ENCODE measurements at places on chromosomes 5 and 9.
A peak's percentile ranks its signal among the peaks of the same experiment; 100 is the strongest.

GRCh38 chr5:90571147-90571773 is 12.7 kb downstream of the ADGRV1 start:
- DNase-seq = no peak

DNA sequence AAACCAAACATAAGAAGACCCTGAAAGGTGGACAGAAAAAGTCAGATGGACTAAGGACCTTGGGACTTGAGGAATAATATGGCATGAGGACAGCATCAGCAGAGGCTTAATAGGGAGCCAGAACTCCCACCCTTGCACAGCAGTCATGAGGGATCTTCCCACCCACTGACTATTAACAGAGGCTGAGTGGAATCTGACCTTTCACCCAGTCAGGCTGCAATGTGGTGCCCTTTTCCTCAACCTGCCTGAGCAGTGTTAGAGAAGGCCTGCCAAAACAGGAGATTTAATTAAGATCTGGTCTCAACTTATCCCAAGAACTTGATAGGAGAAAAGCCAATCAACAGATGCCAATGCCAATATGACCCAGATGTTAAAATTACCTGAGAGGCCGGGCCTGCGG is 481.9 kb downstream of the KDM4C start:
- no peak for DNase-seq

DNA sequence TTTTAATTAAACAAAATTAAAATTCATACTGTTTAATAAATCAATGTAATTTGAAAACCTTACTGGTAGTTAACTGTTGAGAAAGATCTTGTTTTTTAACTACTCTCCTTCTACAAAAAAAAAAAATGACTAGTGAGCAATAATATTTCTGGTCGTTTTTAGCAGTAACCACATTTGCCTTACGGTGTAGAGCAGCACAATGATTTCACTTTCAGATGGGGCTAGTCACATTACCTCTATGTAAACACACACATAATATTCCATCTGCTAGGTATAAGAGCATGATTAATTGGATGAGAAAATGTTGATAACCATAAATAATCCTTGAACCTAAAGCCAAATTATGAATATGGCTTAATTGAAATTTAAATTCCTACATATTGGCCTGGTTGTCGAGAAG is 198.1 kb downstream of the CHSY3 start:
- DNase-seq = no peak

- no peak for DNase-seq
Measured at GRCh38 chr5:54278036-54278830, 32.1 kb downstream of the ARL15 start.

- DNase-seq = no peak
Measured at GRCh38 chr5:5586721-5587120, 164.2 kb downstream of the ICE1 start.

GRCh38 chr5:56827049-56827448 is 11.7 kb downstream of the MAP3K1 start:
- no peak for DNase-seq

GRCh38 chr5:4019841-4020240 is 424.2 kb downstream of the IRX1 start:
- no peak for DNase-seq

GRCh38 chr5:97172227-97172626 is 10.8 kb downstream of the RIOK2 start:
- no peak for DNase-seq

DNA sequence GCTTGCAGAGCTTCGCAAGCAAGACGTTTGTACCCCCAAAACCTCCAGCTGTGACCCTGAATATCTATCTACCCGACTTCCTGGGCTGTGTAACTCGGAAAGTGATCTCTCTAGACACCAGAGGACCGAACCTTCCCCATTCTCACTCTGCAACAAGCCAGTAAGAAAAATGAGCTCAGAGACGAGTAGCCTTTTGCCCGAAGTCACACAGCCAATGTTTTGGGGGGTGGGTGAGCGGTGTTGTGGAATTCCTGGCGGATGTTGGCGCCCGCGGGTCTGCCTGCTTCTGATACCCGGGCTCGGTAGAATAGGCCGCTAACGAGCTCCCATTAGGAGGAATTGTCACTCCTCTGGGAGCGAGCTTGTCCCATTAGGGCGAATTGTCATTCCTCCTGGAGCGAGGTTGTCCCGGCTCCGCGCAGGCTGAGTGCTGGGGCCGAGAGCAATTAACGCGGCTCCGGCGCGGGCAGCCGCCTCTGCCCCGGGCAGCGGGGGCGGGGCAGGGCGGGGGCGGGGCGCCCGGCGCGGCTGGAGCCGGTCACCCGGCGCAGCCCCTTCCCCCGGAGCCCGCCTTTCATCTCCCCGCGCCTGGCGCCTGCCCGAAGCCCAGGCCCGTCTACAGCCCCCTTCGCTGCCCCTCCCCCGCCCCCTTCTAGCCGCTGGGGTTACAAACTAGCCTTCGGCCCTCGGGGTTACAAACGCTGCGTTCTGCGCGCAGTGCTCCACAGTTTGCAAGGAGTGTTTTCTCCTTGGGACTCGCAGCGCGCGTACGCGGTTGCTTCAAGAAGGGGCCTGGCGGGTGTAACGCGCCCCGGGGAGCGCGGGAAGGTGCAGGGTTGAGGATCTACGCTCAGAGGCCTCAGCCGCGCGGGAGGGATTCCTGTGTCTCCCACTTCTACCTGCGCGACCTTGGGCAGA is 3.5 kb upstream of the MSX2 start:
- no peak for DNase-seq

GRCh38 chr9:2230362-2230761 is 215.2 kb downstream of the SMARCA2 start:
- DNase-seq = no peak

GRCh38 chr5:73450672-73451223 is 2.2 kb upstream of the FOXD1 start:
- DNase-seq = no peak

- DNase-seq = no peak
Measured at GRCh38 chr5:134637116-134637721, 4.6 kb upstream of the SAR1B start.

DNA sequence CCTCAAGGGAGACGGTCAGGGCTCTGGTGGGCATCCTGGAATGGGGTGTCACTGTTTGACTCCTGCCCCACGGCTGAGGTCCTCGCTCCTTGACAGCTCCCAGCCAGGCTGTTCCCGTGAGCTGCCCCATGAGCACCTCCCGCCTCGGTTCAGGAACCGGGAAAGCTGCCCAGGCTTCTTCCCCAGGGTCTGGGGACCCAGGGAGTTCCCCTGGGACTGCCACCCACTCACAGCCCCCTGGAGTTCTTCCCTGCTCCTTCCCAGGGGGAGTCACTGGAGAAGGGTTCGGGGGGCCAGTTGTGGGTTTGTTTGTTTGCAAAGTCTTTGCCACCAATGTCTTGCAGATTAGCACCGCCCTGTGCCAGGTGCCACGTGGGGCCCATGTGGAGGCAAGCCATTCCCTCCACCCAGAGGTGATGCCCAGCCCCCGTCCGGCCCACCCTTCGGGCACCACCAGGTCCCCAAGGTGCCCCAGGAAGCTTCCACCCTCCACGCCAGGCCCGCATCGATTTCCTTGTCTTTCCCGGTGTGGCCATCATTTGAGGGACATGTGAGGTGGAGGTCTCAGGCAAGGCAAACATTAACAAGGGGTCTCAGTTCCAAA is 1.3 kb downstream of the PLPP7 start:
- DNase-seq = no peak

- DNase-seq = no peak
Measured at GRCh38 chr9:127667127-127667844, 39.5 kb upstream of the CFAP157 start.

GRCh38 chr5:3535414-3536211 is 60.0 kb upstream of the IRX1 start:
- DNase-seq = no peak

DNA sequence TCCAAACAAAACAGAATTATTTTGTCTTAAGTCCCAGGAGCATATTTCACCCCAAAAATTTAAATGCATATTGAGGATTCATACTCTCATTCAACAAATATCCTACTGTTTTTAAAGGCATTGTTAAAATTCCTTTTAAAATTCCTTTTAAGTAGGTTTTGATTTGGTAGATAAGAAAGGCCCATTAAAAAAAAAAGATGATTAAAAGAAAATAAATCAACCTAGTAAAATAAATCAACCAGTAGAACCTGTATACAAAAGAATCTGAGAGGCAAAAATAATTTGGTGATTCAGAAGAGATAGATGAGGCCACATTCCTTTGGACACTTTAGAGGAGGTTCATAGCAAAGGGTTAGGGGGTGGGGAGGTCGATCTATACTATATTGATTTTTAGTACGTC is 585.3 kb upstream of the TLE4 start:
- no peak for DNase-seq

DNA sequence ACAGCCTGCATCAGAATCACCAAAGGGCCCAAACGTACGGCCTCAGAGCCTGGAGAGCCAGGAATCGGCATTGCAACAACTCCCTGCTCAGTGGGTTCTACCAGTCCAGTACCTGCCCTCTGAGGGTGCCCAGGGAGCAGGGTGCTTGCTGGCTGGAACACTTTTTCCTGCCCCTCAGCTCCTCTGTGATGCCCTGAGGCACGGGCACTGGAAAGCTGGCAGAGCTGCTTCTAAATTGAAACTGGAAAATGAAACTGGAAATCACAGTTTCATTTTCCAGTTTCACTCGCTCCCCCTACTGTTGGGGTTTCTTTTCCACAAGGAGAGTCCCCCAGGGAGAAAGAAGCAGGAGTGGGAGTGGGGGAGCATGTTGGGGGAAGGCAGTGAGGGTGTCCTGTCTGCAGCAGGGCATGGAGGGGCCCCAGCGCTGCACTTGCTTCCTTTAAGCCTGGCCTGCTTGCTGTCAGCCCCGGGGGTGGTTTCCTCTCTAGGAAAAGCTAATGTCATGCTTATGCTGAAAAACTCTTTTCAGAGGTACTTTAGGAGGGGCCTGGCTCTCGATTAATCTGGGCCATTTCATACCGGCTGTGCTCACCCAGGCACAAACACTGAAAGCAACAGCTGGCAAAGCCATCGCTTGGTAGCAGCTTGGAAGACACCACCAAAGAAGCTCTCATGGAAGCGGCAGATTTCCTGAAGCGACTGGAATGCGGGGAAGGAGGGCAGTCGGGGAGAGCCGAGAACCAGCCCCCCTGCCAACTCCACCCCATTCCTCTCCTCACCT is 26.2 kb downstream of the IRF1 start:
- DNase-seq = peak; percentile 43

DNA sequence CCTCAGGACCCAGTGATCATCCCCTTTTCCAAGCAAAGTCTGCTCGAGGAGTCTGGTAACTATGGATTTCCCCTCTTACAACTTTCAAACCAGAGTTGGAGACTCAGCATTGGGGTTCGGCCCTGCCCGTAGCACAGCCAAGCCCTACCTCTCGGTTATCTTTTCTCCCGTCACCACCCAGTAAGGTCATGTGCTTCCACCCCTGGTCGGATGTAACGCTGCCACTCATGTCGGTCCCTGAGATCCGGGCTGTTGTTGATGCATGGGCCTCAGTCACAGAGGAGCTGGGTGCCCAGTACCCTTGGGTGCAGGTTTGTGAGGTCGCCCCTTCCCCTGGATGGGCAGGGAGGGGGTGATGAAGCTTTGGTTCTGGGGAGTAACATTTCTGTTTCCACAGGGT is 1.2 kb downstream of the GALT start:
- DNase-seq = no peak

DNA sequence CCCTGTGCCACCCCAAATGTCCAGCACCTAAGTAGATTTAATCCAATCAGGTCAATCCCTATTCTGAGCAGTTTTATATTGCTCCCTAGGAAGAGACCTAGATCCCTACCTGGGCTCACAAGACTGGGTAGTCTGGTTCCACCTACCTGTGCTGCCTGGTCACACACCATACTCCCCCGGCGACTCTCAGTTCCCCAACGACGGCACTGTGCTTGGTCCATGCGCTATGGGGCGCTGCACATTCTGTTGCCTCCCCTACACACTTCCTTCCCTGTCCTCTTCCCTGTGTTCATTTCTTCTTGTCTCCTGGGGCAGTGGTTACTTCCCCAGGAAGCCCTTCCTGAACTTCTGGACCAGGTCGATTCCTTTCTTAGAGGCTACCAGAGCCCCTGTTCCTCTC is 109.9 kb upstream of the IL12B start:
- DNase-seq = no peak

- DNase-seq = no peak
Measured at GRCh38 chr9:22229069-22229468, 217.6 kb upstream of the DMRTA1 start.

DNA sequence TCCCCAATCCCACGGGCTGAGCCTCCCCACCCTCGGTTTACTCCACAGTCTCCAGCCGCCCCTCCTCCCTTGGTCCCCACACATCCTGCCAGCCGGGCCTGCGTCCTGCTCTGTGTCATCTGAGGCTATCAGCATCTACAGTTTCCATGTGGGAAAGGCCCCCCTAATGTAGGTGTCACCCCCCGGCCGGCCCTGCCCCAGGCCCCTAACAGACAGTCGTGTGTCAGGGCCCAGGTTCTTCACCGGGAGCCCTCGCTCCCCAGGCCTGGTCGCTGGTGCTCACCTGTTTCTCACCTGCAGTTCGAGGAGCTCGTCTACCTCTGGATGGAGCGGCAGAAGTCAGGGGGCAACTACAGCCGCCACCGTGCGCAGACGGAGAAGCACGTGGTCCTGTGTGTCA is 62.7 kb downstream of the KCNT1 start:
- DNase-seq = no peak

GRCh38 chr5:56861893-56862485 is 46.6 kb downstream of the MAP3K1 start:
- DNase-seq = no peak

DNA sequence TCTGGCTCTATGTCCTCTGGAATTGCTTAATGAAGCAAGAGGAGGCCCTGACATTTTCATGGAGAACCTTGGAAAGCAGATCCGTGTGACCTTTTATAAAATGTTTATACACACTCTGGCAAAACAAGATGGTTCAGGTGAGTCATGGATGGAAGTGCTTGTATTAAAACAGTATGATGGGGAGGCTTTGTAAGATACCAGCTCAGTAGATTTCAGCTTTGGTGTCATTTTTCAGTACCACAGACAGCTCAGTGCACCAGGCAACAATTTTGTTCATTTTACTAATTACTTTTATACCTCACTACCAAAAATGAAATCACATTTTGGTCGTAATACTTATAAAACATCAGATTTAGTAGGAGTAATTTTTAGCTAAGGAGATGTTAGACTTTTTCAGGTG is 5.2 kb downstream of the KCNN2 start:
- no peak for DNase-seq

GRCh38 chr9:87122947-87123685 is 175.8 kb upstream of the GAS1 start:
- DNase-seq = no peak

DNA sequence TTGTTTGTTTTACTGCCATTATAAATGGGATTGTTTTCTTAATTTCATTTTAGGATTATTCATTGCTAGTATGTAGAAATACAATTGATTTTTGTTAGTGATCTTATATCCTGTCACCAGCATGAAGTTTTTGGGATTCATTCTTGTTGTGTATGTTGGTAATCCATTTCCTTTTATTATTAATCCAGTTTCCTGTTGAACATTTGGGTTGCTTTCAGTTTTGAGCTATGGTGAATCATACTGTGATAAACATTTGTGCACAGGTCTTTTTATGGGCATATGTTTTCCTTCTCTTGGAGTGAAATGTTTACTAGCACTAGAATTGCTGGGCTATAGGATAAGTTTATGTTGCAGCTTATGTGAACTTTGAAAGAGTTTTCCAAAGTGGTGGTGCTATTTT is 69.6 kb downstream of the MAN2A1 start:
- DNase-seq = no peak
